ENCODE measurements at places on chromosomes 5 and 9. TPM values are rescaled to one million over a fixed set of nuclear protein-coding genes. Genes with fewer than 3 reads are reported as not detected.

- no peak for DNase-seq
Measured at GRCh38 chr5:147737921-147738320, 44.6 kb downstream of the JAKMIP2 start.

DNA sequence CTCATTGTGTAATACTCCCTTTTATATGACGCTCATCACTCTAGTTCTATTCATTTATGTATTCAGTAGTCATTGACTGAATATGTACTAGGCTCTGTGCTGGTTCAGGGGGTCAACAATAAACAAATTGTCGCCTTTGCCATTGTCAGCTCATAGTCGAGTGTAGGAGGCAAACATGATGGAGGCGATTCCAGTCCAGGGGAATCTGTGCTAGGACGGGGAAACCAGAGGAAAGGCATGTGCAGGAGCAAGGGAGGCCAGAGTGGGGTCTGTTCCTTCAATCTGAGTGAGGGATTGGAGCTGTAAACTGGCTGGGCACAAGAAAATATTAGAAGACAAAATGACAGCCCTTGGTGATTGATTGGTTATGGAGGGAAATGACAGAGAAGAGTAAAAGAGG is 83.9 kb downstream of the ANGPTL2 start:
- DNase-seq = no peak

DNA sequence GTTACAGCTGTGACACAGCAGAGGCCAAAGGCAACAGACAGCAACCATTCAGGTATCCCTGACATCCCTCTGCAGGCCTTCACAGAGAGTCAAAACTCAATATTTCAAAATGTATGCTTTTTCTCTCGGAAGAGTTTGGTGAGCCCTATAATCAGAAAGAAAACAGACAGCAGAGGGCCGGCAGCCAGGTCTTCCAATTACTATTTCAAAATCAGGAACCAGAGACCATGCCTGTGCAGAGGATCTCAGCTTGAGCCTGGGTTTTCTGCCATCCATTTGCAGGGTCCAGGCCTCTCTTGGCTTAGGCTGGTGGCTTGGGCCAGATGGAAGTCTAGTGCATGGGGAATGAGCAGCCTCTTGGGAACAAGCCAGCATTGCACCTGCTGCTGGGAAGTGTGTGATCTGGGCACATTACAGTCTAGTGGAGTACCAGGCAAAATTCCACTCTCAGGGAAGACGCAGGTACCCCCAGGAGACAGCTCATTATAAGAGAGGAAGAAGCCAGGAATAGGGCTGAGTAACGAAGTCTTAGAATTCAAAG is 231.3 kb downstream of the ENC1 start:
- DNase-seq = no peak

- no peak for DNase-seq
Measured at GRCh38 chr5:20649966-20650365, 662.0 kb upstream of the CDH18 start.

ZNF474 gene
- total RNA-seq = 0.16 TPM

DNA sequence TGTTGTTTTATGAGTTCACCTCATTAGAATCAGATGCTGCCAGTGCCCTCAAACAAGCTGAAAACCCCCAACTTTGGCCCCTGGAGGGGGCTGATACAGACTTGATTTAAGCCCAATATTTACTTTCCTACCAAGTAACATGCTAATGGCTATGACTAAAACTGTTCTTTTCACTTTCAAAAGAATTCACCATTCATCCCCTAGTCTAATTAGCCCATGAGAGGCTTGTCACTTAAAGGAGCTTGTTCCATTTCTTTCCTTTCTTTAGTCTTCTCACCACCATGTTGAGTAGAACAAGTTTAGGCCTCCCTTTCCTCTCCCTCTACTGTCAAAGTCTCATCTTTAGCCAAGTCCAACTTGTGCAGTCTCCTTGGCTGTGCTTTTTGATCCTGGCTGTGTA is 50.4 kb downstream of the EPB41L4B start:
- DNase-seq = no peak
